ENCODE measurements at places on chromosomes 6 and 20.

DNA sequence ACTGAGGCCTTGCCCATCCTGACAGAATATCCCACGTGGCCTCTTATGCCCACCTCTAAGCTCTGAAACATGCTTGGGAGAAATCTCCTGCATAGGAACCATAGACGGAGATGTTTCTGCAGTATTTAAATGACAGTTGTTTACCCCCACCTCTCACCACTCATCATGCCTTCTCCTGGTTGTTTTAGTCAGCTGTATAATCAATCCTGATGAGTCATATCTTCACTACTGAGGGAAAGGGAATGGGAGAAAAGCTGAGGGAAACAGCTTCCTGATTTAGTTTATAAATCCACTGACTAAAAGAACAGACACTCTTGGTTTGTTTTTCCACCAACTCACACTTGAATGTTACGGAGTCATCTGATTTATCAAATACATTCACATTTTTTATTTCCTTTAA lies 113.2 kb upstream of the TENT5A start:
- DNase-seq, result no peak

DNA sequence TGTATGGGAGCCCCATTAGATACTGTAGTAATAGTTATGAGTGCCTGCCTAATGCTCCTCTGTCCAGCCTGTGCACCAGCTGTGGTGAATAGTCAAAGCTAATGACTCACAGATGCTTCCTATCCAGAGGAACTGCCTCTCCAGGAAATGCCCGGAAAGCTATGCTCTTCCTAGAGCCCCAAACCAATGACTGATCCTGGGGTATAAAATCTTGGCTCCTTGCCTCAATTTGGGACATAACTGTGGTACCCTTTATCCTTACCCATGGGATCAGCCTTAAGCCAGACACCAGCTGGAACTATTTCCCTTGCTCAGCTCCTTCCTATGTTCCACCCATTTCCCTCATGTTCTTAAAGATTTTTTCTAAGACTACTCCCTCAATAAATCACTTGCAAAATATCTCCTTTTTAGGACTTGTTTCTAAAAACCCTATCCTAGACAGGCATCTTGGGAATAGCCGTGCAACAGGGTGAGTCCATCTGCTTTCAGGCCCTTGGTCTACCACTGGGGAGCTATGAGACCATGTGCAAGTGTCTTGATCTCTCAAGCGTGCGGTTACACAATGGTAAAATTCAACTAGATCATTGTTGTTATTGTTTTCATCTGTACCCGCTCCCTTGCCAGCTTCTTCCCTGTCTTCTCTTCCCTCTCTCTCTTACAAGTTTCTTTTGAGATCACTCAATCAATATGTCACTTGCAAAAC lies 283.7 kb downstream of the BTBD3 start:
- DNase-seq, result no peak

DNA sequence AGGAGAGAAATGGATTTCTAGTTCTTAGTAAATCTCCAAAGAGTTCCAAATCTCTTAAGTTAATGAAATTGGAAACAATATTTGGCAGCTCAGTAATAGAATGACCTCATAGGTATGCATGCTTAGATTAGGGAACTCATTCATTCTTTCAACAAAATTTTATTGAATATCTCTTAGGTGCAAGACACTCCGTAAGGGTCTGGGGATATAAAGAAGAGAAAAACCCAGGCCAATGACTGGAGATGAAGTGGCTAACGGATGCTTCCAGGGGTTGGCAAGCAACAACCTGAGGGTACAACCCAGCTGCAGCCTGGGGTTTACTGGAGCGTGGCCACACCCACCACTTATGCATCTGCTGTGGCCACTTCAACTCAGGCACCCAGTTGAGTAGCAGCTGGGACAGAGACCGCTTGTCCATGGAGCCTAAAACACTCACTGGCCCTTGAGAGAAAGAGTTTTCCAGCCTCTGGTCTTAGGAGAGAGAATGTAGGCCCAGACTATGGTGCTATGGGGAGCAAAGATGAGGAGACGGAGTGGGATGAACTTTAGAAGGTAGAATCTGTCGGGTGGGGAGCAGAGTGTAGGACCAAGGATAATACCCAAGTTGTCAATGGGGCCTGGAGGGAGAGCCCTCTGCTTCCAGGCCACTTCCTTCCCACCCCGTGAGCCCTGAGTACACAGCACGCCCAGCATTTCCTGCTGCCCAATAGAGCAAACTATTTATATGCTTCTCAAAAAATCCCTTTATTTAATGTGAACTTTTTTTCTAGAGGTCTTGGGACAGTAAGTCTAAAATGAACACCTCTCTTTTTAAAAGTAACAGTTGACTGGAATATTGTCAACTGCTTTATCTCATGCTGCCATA lies 46.8 kb upstream of the PXDC1 start:
- no peak for DNase-seq

DNA sequence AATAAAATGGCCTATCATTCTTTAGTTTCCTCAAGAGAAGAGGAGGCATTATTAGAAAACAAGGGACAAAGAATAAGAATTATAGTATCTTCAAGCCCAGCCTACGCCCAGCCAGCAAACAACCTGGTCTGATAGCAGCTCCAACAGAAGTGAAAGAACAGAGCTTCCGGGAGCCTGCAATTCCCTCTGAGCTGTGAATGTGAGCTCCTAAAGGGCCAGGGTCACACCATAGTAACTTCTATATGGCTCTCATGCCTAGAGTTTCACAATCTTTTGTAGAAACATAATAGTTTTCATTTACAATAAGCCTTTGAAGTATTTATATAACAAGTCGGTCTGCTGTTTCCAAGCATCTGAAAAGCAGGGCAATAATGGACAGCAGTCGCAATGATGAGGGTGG lies 116.5 kb downstream of the SMLR1 start:
- DNase-seq, result no peak

DNA sequence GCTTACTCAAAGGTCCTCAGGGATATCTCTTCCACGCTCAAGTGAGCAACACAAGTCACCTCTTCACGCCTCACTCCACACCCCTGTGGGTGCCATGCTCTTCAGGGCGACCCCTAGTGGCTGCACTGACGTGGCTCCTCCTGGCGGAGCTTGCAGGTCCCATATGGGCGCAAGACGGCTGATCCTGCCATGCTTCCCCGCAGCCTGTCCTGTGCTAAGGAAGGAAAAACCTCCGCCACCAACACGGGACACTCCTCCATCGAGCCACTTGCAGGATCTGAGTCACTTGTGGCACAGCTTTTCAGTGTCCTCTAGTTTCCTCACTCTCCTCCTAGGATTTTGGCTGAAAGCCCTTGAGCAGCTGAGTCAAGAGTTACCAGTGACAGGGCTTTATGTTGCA lies 90.7 kb downstream of the KHDC1L start:
- DNase-seq, result no peak

DNA sequence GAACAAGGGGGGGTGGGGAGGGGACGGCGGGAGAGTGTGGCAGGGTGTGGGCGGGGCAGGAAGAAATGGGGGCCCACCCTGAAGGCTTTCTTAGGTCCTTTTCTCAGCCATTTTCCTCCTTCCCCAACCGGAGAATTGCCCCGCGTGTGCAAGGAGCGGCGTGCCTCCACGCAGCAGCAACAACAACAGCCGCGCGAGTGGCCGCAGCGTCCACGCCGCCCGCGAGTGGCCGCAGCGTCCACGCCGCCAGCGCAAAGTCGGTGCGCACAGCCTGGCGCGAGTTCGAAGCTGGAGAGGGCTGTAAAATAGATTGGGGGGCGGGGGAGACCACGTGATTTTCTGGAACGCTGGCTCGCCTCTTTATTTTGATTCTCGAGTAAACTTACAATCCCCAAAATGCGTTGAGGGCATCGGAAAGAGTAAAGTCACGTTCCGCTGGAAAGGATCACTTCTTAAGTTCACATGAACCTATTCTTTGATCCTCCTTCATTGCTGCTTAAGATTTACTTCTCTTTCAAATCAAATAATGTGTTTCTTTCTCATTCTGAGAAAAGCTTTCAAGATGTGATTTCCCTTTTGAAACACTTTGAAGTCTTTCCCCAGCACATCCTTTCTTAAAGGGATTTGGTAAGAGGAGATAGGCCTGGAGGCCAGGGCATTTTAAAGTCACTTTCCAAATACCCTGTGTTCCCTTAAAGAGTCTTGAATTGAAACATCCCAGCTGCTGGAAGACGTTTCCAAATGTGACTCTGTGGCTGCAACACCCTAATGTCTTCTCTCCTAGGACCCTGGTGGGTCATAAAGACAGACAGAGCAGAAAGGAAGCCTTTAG lies 66.7 kb upstream of the ZNF217 start:
- peak; percentile 38 for DNase-seq

GRCh38 chr20:588476-588875 lies 21.6 kb downstream of the TCF15 start:
- no peak for DNase-seq

DNA sequence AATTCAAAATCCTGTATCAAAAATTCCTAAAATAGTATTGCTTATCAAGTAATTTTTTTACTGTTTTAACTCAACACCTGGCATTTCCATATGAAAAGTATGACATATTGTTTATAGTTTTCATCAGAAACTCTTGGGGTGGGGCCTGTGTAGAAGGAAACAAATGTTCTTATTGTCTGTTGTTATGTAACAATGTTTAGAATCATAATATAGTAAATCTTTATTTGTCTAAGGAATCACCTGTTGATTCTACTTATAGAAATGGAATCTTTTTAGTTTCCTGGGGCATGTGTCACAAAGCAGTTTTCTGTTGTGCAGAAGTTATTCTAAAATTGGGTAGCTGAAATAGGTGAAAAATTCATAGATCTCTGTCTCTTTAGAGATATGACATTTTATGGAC lies 4.9 kb downstream of the ARMC2 start:
- DNase-seq, result no peak

GRCh38 chr6:33434961-33435360 lies 15.1 kb downstream of the SYNGAP1 start:
- DNase-seq, result no peak

DNA sequence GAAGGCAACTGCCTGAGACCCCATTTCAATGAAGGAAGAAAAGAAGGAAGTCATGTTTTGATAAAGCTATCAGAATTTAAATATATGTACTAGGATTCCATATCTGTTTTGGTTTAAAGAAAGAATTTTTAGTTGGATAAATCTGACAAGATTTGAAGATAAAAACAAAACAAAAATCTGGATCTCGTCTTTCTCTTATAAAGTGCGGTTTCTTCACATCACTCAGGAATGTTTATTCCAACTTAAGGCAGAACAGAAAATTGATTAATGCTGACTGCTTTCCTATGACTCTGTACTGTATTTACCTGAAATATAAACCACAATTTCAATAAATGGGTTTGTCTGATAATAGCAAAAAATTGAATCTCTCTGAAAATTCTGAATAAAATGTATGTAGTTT lies 439.7 kb downstream of the RFPL4B start:
- DNase-seq, result no peak

GRCh38 chr6:149846321-149846720 lies 17.8 kb downstream of the LRP11 start:
- DNase-seq, result no peak

DNA sequence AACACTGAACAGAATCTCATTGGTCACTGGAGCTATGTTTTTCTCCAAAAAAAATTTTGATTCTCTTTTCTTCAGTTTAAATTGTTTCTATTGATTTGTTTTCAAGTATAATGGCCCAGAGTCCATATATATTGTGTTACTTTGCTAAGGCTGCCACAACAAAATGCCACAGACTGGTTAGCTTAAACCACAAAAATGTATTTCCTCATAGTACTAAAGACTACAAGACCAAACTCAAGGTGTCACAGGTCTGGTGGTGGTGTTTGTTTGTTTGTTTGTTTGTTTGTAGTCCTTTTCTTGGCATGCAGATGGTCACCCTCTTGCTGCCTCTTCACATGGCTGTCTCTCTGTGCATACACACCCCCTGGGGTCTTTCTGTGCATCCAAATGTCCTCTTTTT lies 34.0 kb downstream of the BMP5 start:
- DNase-seq, result no peak

DNA sequence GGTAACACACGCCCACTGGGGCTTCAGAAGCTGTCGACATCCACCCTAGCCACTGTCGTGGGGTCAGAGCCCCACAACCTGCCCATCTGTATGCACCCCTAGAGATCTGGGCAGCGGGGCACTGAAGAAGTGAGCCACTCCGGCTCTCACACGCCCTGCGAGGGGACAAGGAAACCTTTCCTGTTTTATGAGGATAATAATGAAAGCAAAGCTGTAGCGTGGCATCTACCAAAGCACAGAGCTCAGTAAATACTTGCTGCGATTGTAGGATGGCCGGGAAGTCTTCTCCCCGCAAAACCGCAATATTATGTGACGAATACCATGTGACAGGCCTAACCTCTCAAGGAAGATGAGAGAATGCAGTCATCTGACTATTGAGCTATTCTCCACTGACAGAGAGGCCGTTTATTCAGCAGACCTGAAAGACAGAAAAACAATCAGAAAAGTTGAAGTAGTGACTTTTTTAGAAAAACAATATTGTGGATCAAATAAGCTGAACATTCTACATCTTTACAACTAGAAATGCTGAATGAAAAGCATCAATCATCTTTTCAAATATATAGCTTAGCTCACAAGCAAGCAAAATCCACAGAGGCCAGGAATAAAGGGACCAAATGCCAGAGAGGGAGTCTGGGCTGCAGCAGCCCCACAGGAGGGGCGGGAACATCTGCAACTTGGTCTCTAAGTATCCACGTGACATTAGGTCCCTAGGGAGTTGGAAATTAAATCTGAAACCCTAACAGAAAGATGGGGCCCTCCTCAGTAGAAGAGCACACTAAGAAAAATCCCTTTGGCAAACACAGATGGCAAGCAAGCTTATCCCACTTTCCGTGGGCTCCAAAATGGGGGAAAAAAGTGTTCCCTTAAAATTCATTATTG lies 207.8 kb downstream of the TTLL2 start:
- DNase-seq, result no peak

- DNase-seq, result no peak
Measured at GRCh38 chr20:4045741-4046140, 30.4 kb upstream of the RNF24 start.

GRCh38 chr6:89542081-89542857 lies 96.3 kb downstream of the LYRM2 start:
- DNase-seq, result no peak

DNA sequence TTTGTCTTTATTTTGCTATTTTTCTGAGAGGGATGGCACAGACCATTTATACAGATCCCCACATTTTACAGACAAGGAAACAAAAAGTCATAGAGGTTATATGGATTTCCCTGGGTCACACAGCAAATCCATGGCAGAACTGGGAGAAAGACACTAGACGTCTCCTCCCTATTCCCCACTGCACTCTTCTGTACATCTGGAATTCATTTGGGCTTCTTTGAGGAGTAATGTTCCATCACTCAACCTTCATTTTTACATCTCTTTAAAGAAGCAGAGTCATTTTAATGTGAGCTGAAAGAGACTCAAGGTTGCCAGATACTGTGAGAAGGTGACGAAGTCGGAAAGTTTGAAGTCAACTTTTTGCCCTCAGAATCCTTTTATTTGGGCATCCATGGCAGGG lies 207.3 kb downstream of the OTOR start:
- no peak for DNase-seq

- DNase-seq, result no peak
Measured at GRCh38 chr20:49567421-49568277, at the start of gene PTGIS. TSS of gene PTGIS (minus strand) at chr20:49568137. CDS start at chr20:49568116, 21 bp downstream.

Measured in GM13977 (cell line).